Activated T-helper 1 cell treated with anti-CD3 and anti-CD28 coated beads, Interleukin-12 subunit alpha, Interleukin-12 subunit beta, Interleukin-2, Interleukin-4 antibody, amounts not matched to agents 30 ng/mL and 10 ng/mL and 1 ng/mL, durations not matched to agents 14 hours and 24 hours and 36 hours (primary cell): ENCODE measurements at places on chromosomes 11 and 22. TPM values are rescaled to one million over a fixed set of nuclear protein-coding genes. Genes with fewer than 3 reads are reported as not detected.

DNA sequence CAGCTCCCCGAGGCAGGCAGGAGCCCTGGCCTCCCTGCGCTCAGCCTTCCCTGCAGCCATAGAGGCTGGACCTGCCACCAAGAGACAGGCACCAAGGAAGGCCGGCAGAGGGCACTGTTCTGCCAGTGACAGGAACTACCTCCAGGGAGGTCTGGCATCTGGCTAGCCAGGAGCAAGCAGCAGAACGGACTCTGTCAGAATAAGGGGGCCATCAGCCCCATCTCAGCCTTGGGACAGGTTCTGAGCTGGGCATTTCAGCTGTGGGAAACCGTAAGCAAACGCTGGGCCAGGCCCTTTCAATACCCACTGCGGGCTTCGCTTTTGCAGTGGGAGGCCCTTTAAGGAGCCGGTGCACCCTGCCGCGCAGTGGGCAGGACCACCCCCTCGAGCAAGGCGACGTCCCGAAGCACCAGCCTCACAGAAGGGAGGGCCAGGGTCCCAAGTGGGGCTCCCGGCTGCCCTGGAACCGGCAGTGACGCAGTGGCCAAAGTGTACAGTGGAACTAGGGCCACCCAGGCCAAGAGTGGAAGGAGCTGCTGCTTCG lies 18.2 kb downstream of the IFT27 start:
- no peak overlapping the region for H3K4me3 ChIP-seq
- peaks cover 8% of the 10 kb centered on the region for H3K27me3 ChIP-seq
- no peak overlapping the region for H3K27ac ChIP-seq

DNA sequence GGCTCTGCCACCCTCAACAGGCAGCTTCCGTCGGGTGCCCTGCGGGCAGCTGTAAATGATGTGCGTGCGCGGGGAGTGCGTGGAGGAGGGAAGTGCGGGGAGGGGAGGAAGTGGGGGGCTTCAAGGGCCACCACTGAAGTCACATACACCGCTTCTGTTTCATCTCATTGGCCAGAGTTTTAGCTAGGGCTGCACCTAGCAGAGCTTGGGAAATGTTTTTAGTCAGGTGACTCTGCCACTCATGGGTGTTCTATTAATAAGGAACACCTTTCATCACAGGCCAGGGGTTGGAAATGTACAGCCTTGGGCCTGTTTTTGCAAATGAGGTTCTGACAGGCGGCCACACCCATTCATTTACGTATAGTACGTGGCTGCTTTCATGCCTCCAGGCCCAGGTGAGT lies 14.6 kb downstream of the FAM118A start:
- no peak overlapping the region for H3K4me3 ChIP-seq
- no peak for DNase-seq
- H3K36me3 ChIP-seq = peaks cover 41% of the 10 kb centered on the region
- H3K27ac ChIP-seq = no peak overlapping the region

DNA sequence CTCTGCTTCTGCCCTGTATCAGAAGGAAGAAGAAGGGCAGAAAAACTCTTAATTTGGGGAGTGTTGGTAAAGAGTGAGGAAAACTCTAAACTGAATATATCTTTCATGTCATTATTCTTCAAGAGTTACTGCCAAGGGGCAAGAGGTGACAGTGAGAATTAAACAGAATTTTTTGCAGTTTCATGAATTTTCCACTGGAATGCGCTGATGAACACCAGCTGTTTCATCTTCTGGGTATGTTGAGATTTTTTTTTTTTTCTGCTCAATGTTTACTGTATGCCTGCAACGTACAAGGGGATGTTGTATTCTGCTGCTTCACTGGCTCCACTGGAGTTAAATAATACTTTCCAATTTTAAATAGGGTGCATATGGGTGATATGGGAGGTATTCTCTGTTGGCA lies 117.8 kb downstream of the FAM76B start:
- no peak overlapping the region for H3K4me3 ChIP-seq
- peaks cover 10% of the 10 kb centered on the region for H3K36me3 ChIP-seq
- no peak overlapping the region for H3K27ac ChIP-seq
- no peaks in the 10 kb centered on the region for H3K27me3 ChIP-seq

DNA sequence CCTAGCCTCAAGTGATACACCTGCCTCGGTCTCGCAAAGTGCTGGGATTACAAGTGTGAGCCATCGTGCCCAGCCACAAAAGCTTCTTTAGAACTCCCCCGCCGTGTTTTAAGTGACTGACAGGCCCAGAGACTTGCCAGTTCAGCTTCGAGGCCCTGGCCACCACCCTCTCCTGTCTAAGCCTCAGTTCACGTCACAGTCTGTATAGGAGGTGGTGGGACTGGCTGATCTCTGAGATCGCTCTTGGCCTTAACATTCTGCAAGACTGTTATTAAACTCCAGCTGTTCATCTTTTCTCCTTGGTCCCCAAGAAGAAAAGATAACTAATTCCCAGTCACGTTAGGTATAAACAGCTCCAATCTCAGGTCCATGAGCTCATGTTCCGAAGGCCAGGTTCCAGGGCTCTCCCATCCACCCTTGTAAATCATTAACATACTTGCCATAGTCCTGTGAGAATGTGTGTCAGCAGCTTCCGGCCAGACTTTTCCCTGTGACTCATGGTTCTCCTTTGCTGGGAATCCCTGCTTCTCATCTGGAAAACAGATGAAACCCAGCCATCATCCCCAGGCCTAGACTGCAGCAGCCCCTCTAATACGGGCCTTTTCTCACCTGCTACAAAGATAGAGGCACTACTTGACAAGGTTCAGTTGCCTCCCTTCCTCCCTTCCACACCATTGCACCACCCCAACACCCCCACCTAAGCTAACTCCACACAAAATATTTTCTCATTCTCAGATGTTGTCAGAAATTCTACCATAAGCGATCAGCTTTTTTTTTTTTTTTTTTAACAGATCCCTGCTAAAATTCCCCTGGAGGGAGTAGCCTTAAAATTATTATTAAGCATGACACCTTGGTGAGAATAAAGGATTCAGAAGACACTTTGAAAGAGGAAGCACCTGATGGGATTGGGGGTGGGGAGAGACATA lies 5.6 kb upstream of the KIAA0930 start:
- H3K4me3 ChIP-seq = no peak overlapping the region
- no peak for DNase-seq
- no peak overlapping the region for H3K27ac ChIP-seq
- H3K27me3 ChIP-seq = no peaks in the 10 kb centered on the region

DNA sequence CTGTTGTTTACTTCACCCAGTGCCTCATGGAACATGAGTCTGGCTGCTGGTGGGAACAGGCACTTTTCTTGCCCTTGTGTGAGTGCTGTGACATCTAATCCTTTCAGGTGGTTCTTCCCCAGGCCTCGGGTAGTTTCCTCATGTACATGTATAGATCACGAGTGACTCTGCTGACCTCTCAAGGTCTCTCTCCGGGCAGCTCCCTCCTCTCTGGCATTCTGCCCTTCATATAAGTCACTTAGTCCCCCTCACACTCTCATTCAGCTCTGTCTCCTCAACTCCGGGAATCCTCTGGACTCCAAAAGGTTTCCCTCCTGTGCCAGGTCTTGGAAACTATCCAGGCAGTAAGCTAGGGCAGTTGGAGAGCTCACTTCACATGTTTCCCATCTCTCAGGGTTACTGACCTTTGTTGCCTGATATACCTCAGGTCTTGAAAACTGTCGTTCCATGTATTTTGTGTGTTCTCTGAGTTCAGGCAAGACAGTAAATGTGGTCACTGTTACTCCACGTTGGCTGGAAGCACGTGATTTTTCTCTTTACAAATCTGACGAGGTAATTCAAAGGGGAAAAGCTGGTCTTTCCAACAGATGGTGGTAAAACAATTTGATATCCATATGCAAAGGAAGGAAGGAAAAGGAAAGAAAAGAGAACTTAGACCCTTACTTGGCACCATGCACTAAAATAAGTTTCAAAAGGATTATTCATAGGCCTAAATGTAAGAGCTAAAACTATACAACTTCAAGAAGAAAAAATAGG lies 40.5 kb upstream of the PITPNB start:
- H3K4me1 ChIP-seq = no peaks in the 10 kb centered on the region
- no peak for DNase-seq
- H3K4me3 ChIP-seq = no peak overlapping the region
- no peaks in the 10 kb centered on the region for H3K27me3 ChIP-seq
- H3K27ac ChIP-seq = no peak overlapping the region

The ABCC8 gene
- 0.31 TPM in 1 of 2 replicates, not detected in the other for total RNA-seq

The BACE1-AS gene
- total RNA-seq = 4.8 and 5.7 TPM in 2 replicates
